ENCODE measurements at places on chromosomes 4 and X.
A peak's percentile ranks its signal among the peaks of the same experiment; 100 is the strongest.

- no peak for DNase-seq
These were observed 31.6 kb downstream of the TRMT44 start for GRCh38 chr4:8472158-8472688.

- DNase-seq: peak; percentile 87
These were observed 33.4 kb upstream of the RBM47 start for GRCh38 chr4:40662962-40663604.

DNA sequence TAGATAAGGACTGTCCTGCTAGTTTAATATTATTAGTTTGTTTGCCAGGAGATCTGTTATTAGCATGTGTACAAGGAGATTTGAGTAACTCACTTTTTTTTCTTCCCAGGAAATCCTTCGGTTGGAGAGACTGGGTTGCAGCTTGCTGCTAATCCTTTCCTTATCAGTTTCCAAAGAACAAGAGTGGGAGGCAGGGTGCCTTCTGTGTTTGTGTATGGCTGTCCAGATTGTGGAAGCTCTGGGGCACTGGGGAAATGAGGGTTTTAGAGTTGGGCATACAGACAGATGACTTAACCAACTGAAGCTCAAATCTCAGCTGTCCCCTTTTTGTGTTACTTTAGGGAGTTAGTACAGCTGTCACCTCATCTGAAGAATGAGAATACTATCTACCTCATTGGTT, 12.6 kb upstream of the SUPT20HL1 start:
- no peak for DNase-seq

- no peak for DNase-seq
These were observed 5.0 kb downstream of the TRIM75 start for GRCh38 chr4:165058666-165059065.

DNA sequence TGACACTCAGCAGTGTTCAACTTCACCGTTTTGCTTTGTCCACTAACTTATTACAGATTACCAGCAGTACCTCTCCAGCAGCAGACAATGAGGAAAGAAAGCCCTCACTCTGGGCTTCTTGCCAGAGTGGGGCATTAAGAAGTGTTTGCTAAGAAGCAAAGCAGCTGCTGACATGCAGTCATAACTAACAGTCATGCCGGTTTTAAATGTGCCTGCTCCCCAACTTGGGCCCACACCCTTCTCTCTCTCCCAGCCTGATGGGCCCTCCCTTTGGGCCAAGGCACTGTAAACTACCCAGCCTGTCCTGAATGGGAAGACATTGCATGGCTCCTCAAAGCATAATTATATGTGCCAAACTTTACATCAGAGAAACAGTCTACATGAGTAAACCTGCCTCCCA, 54.6 kb upstream of the HHIP start:
- DNase-seq: peak; percentile 87

DNA sequence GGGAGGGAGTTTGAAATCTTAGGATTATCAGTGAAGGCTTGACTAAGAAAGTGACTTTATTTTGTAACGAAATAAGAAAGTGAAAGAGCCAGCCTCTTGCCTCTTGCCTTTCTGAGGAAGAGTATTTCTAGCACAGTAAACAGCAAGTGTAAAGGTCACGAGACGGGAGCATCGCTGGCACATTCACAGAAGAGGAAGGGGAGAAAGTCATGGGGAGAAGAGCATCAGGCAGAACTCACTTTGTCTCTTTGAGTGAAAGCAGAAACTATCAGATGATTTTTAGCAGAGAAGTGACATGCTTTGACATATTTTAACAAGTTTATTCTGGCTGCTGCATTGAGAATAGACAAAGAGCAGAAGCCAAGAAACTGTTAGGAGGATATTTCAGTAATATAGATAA, 313.8 kb downstream of the CAMK2D start:
- DNase-seq: no peak

GRCh38 chr4:1406981-1407656, 877 bp upstream of the NKX1-1 start:
- DNase-seq: no peak

GRCh38 chr4:43898836-43899235, 549.8 kb downstream of the KCTD8 start:
- DNase-seq: no peak

GRCh38 chrX:144297221-144297620, 413.4 kb downstream of the UBE2NL start:
- DNase-seq: no peak

GRCh38 chr4:186728631-186729271, 5.1 kb upstream of the FAT1 start:
- DNase-seq: peak; percentile 43

DNA sequence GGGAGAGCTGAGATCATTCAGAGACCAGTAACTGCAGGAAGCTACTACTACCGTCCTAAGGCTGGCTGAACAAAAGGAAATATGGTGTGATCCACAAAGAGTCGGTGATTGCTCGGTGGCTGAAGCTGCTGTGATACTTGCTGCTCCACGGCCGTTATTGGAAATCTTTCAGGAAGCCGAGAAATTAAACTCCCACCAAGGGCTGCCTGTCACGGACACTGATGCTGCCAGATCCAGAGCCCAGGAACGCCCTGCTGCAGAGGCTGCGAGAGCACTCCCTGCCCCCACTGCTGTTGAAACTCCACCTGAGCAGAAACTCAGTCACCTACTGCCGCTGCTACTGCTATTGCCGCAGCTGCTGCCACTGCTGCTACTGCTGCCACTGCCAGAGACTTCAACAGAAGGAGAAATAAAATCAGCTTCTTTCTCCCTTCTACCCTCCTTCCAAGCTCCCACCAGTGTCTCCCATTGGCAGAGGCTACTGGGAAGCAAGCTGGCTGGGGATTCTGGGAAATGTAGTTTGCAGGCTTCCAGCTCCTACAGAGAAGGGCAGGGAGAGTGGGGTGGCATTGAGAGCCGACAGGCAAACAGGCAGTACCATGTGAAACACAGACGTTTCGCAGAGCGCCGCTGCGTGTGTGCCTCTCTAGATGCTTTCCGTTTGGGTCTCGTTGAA, 126.0 kb upstream of the ENPP6 start:
- peak; percentile 74 for DNase-seq

DNA sequence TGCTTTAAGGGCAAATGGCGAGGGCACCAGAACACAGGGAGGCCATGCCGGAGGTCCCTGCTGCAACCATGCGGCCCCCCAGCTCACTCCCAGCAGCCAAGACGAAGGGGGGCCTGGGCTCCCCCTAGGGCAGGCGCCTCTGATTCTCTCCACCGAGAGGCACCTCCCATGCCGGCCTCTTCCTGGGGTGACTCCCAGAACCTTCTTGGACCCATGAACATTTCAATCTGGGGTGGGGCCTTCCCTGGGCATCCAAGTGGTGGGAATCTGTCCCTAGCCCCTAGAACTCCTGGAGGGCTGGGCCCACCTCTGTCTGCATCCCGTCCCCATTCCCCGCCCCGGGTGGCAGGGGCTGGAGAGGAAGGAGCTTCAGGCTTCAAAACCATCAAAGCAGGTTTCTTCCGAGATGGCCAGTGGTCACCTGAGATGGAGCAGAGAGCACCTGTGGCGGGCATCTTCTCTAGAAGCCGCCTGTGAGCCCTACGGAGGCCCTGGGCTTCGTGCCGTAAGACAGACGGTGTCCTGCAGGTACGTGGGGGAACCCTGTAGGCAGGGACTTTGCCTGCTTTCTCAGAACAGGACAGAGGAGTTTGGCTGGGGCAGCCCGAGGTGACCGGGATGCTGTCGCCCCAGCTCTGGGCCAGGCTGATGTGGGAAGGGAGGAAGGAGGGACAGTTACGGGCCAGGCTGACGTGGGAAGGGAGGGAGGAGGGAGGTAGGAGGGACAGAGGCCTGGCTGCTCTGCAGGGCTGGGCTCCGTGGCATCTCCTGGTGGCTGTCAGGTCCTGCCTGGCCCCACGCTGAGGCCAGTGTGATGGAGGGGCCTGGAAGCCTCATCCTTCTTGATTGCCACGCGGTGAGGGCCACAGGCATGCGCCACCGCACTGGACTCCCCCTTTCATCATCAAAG, 6.8 kb upstream of the SLC25A6 start:
- no peak for DNase-seq

GRCh38 chr4:153258750-153259149, 54.5 kb downstream of the TRIM2 start:
- DNase-seq: no peak

- no peak for DNase-seq
These were observed 182.0 kb downstream of the ARHGAP24 start for GRCh38 chr4:85656759-85657505.

GRCh38 chr4:2846172-2846571, 2.5 kb downstream of the ADD1 start:
- DNase-seq: no peak

DNA sequence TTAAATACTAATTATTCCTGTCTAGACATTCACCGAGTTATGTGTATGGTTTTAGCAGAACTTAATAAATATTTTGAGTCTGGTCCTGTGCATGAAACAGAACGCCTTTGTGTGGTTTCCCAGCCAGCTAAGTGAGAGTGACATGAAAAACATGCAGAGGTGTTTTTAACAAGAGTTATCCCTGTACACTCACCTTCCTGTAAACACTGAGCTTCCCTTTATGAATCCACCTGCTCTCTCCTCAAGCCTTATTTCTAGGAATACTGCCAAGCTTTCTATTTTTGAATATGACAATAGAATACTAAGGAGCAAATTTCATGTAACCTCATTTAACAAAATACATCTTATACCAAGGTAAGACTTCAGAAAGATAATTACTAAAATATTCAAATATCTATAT, 270.3 kb upstream of the CTSO start:
- no peak for DNase-seq

DNA sequence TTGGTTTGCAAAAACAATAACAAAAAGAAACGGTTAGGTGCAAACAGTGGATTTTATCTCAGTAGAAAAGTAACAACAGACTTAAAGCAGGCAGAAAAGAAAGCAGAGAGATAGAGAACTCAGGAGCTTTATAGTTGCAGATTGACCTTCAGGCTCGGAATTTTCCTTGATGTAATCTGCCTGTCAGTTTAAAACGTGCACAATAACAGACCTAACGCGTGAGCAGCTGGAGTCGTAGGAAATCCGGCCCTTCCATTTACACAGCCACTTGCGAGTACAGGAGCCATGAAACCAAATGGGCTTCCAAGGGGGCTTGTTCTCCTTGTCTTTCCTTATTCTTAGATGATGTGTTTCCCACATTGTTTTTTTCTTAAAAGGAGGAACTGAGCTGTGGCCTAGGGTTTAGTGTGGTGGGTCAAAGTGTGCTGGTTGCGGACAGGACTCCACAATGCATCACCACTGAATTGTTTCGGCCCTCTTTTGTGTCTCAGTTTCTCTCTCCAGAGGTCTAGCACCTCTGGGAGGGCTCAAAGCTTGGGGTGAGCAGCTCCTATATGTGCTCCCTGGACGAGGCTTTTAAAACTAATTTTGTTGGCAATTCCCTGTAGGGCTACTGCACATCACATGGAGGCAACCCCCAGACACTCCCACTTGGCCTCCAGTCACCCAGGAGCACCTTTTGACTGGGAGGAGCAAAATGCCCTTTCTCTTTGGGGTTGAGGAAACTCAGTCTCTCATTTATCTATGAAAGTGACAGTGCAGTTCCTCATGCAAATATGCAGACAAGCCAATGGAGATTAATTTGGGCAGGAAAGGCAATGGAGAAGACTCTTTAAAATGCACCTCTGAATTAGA, 13.9 kb upstream of the MPP1 start:
- no peak for DNase-seq

DNA sequence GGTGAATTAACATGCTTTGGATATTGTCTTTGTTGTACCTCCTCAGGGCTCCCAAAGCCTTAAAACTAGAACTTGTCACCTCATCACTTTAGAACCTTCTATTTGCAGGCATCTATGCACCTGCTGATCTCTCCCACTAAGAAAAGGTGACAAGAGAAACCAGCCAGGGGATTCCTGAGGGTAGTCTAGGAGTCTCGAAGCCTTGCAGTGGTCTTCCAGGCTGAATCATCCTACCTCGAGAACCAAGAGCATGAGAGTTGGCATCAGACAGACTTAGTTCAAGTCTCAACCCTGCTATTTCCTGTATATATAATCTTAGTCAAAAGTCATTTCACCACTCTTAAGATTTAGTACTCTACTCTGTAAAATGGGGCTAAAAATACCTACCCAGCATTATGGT, 29.6 kb downstream of the RTL5 start:
- no peak for DNase-seq

GRCh38 chr4:48100256-48100655, 33.8 kb downstream of the TXK start:
- DNase-seq: no peak

DNA sequence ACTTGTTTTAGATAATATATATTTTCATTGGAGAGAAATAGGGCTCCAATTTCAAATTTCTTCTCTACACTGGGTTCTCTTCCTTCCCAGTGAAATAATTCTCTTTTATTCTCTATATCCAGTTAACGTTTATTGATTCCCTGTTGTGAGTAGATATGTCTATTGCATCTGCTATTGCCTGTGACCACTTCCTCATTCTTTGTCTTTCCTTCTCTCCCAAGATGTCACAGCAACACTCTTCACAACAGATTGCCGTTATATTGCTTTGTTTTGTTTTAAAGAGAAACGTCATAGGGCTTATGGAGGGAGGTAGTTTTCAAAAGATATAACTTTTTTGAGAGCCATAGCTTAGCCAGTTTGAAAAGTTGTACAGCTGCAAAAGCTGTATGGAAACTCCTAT, 343.8 kb downstream of the ARHGAP24 start:
- no peak for DNase-seq

DNA sequence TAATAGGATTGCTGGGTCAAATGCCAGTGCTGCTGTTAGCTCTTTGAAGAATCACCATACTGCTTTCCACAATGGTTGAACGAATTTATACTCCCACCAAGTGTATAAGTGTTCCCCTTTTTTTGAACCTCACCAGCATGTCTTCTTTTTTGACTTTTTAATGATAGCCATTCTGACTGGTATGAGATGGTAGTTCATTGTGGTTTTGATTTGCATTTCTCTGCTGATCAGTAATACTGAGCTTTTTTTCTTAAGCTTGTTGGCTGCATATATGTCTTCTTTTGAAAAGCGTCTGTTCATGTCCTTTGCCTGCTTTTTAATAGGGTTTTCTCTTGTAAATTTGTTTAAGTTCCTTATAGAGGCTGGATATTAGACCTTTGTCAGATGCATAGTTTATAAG, 14.8 kb downstream of the USP38 start:
- DNase-seq: no peak

GRCh38 chrX:53357799-53358530, 64.5 kb downstream of the SMC1A start:
- peak; percentile 24 for DNase-seq

GRCh38 chrX:45747905-45748304, 547.2 kb upstream of the DIPK2B start:
- peak; percentile 23 for DNase-seq

GRCh38 chr4:102447413-102447812, 53.7 kb upstream of the NFKB1 start:
- no peak for DNase-seq

DNA sequence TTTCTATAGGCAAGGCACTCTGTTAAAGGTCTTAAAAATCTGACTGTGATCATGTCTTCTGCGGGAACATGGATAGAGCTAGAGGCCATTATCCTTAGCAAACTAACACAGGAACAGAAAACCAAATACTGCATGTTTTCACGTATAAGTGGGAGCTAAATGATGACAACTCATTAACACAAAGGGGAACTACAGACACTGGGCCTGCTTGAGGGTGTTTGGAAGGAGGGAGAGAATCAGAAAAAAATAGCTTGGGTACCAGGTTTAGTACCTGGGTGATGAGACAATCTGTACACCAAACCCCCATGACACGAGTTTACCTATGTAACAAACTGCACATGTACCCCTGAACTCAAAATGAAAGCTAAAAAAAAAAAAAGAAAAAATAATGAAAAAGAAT, 12.1 kb downstream of the SLC7A11 start:
- no peak for DNase-seq
